NAMALWA (cell line): ENCODE measurements at places on chromosomes 5 and 9.

DNA sequence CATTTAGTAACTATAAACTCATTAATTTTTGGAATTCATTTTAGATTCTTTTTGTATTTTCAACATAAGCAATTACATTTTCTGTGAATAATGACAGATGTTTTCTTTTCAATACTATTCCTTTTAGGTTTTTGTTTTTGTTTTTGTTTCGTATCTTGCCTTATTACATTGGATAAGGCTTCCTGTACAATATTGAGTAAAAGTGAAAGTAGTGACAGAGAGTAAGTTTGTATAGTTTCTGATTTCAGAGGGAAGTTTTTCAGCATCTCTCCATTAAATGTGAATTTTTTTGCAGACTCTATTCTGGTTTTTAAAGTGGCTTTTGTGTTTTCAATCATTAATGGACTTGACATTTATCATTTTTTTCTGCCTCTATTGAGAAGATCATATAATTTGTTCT is 12.8 kb upstream of the CAMK4 start:
- DNase-seq, result no peak

- peak; percentile 20 for DNase-seq
These were observed 545.2 kb upstream of the ACO1 start for GRCh38 chr9:31839273-31839672.

- DNase-seq, result no peak
These were observed 102.3 kb downstream of the KIAA0825 start for GRCh38 chr5:94516148-94516547.

- peak; percentile 52 for DNase-seq
These were observed 288.9 kb downstream of the RAB3C start for GRCh38 chr5:58871648-58872242.

DNA sequence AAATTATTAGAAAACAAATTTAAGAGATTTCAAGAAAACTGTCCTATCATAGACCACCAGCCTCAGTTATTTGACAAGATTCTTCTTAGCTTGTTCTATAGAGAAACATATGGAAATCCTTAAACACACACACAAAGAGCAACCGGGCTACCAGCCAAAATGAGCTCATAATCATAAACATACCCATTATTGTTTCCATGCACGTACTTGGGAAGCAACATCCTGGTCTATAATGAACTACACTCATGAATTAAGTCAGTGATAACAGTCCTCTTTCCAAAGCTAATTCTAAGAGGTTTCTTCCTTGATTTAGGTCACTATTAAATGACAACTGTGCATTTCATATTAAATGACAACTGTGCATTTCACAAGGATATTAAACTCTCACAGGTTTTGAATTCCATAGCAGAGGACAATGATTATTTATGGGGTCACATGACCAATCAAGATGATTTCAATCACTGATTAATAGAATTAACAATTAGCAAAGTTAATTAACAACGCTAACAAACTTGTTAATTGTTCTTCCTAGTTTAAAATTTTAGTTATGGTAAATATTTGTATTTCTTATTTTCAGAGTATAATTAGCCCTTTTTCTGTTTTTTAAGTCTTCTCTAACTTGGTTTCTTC is 77.0 kb downstream of the OXCT1 start:
- no peak for DNase-seq

- no peak for DNase-seq
These were observed 315 bp downstream of the PIK3R1 start for GRCh38 chr5:68215898-68216244.

GRCh38 chr9:124964604-124965003 is 23.7 kb upstream of the GOLGA1 start:
- peak; percentile 42 for DNase-seq

DNA sequence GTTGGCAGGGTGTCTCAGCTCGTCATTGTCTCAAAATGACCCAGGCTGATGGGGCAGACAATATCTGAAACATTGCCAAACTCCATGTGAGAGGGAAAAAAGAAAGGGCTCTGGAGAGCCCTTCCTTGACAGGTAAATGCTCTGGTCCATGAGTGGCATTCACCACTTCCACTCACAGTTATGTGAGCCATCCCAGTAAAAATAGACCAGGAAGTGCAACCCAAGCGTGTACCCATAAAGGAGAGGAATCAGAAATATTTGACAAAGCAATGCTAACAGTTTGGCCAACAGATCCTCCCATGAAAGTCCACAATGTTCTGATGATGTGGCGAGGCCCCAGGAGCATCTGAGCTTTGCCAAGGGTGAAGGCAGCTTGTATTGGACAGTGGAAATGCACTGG is 49.4 kb downstream of the ASTN2 start:
- DNase-seq, result no peak

- no peak for DNase-seq
These were observed 202.2 kb downstream of the ARL15 start for GRCh38 chr5:54108136-54108535.

DNA sequence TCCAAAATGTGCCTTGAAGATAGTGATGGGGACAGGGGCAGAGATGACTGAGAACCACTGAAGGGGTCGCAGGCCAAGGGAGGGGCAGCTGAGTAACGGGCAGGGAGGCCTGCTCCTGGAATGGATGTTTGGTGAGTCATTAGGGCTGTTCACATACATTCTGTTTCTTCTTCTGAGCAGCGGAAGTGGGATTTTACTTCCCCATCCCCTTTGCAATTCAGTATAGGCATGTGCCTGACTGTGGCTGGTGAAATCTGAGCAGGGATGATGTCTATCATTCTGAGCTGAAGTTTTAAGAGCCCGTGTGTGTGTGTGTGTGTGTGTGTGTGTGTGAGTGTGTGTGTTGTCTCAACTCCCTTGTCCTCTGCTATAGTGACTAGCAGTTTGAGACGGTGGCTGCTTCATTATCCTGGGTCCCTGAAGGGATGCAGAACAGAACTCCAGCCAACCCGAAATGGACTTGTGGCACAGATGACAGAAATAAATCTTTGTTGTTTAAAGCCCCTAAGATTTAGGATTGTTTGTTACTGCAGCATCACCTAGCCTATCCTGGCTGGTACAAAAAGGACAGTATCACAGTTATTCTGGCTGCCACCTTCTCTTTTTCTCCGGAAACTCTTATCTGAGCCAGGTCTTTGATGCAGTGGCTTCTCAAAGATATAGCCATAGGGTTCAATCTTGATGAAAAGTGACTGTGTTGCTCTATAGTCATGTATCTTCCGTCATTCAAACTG is 29.2 kb upstream of the TGFBI start:
- no peak for DNase-seq

DNA sequence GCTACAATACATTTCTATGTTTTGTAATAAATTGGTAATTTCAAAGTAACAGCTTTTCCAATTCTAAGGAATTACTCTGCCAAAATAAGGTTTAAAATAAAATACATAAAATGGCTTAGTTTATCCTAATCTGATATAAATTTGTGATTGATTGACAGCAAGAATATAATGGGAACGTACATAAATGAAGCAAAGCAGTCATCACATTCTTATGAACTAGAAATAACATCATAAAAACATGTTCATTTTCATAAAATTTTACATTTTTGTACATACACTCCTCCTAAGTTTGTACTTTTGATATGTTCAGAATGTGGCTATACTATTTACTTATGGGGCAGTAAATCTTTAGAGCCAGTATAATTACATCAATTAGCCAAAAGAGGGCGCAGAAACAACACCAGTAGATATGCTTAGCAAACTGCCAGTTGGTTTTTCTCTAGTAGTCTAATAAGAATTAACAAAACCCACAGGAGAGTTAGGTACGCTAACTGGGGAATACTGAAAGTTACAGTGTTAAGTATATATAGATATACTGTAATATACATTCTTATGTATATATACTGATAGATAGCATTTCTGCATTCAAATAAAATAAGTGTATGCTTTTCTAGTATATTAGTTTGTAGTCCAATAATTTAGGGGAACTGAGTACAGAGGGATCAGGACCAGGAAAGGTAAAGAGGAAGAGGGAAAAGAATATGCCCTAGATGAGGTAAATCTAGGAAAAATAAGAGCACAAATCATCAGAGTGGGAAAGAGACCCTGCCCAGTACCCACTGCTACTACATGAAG is 76.8 kb downstream of the ZDHHC21 start:
- DNase-seq, result peak; percentile 71

DNA sequence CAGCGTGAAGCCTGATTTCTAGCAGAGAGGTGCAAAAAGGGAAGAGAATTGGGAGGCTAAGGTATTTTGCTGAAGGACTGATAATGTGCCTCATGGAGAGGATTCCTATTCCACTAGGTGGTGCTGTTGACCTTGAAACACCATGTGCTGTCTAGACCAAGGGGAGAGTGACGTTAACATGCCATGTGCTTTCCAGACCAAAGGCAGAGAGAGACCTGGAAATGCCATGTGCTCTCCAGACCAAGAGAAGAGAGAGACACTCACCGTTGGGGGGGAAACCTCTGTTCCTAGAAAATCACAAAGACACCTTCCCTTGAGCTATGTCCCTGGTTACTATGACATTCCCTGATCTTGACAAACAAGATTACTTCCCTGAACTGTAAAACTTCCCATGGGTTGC is 286.0 kb upstream of the TUSC1 start:
- peak; percentile 80 for DNase-seq

- no peak for DNase-seq
These were observed 231.9 kb downstream of the MLLT3 start for GRCh38 chr9:20390400-20390799.

GRCh38 chr5:116478491-116478890 is 96.1 kb downstream of the SEMA6A start:
- no peak for DNase-seq

- no peak for DNase-seq
These were observed 10.5 kb upstream of the AHRR start for GRCh38 chr5:310941-311434.

- DNase-seq, result no peak
These were observed 152.5 kb downstream of the DMRT2 start for GRCh38 chr9:1202512-1203280.

GRCh38 chr9:32968101-32969011 is 33.1 kb downstream of the APTX start:
- peak; percentile 67 for DNase-seq

GRCh38 chr5:134945041-134945440 is 22.7 kb upstream of the CATSPER3 start:
- no peak for DNase-seq

DNA sequence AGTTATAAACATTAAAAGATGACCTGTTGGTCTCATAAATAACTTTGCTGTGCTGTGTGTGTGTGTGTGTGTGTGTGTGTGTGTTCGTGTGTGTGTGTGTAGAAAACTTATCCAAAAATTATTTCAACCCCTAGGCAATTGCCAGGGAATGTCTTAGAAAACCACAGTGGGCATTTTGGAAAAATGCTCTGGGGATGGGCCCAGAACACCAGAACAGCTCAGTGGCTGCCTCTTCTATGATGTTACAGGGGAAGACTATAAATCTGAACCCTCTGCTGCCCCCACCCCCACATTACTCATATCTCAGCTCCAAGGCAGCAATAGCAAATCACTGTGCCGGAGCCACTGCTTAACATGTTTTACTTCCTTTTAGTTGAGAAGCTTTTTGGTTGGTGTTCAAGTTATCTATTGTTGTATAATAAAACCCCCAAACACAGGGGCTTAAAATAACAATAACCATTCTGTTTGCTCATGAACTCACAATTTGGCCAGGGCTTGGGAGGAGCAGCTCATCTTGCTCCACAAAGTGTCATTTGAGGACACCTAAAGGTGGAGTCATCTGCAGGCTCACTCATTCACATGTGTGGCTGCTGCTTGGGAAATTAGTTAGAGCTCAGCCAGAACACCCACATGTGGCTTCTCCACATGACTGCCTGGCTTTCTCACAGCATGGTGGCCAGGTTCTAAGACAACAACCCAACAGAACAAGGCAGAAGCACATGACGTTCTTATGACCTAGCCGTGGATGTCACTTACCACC is 40.4 kb downstream of the ACTBL2 start:
- no peak for DNase-seq

GRCh38 chr5:124053340-124053739 is 541.4 kb downstream of the CSNK1G3 start:
- DNase-seq, result no peak

DNA sequence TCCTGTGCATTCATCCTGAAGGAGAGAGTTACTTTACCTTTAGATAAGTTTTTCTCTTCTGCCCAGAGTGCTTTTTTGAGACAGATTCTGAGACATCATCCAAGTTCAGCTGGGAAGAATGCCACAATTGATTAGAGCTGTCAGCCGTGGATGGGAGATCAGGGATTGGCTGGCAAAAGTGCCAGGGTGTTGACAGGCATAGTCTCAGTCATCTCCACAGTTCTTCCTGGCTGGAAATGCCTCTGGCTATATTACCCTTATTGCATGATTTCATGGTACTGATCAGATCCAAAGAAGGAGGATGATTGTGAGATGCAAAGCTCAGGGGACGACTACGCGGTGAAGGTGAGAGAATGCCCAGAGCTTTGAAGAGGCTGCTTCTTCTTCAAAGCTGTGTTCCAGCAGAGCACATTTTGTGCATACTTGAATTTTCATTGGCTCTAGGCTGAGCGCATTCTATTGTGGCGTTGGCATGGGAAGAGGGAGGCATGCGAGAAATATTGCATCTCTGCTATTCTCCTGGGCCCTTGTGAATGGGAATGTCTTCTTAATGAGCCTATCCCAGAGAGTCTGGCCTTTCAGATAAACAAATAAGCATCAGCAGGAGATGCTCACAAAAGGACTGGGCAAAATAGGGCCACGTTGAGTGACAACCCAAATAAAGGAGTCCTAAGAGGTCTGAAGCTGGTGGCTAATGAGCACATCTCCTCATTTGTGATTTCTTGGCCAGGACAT is 82.1 kb downstream of the GRIA1 start:
- DNase-seq, result no peak

- peak; percentile 60 for DNase-seq
These were observed 2.5 kb upstream of the YTHDC2 start for GRCh38 chr5:113510836-113511451.

DNA sequence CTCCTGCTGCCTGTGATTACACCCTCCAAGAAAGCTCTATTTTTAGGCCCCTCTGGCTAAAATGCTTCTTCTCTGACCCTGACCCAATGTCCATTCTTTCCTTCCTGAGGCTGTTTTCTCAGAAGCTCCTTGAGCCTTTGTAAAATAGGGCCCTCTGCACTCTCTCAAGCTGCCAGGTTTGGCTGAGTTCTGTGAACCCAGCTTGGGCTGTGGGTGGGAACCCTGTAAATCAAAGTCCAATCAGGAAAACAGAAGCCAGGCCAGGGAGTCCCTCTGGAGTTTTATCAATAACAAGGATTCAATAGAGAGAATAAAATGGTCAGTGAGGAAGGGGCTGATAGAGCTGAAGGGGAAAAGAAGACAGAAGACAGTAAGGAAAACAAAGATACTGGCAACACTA is 43.7 kb upstream of the ERCC6L2 start:
- no peak for DNase-seq

- no peak for DNase-seq
These were observed 243.0 kb upstream of the PTGER4 start for GRCh38 chr5:40436535-40437237.

- no peak for DNase-seq
These were observed 732.1 kb upstream of the RIOK2 start for GRCh38 chr5:97915106-97915505.

DNA sequence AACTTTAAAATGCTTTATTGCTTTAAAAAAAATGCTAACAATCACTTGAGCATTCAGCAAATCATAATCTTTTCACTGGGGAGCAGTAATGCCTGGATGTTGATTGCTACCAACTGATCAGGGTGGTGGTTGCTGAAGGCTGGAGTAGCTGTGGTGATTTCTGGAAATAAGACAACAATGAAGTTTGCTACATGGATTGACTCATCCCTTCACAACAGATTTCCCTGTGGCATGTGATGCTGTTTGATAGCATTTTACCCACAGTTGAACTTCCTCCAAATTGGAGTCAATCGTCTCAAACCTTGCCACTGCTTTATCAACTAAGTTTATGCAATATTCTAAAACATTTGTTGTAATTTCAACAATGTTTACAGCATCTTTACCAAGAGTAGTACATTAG is 83.3 kb downstream of the MLLT3 start:
- DNase-seq, result no peak
